ENCODE measurements at places on chromosomes 5 and 9. TPM values are rescaled to one million over a fixed set of nuclear protein-coding genes. Genes with fewer than 3 reads are reported as not detected.

The BTNL3 gene
- total RNA-seq = not detected

The PCDHGA10 gene
- total RNA-seq = 11.1 TPM

The LRRC19 gene
- not detected for total RNA-seq

The GTF2H2C gene
- total RNA-seq = 68.2 TPM

The FAM78A gene
- 2.7 TPM for total RNA-seq

The CXXC5 gene
- total RNA-seq = 82.6 TPM

The LTC4S gene
- total RNA-seq = 6.2 TPM

- no peaks in the 10 kb centered on the region for H3K36me3 ChIP-seq
- H3K4me1 ChIP-seq = no peaks in the 10 kb centered on the region
- no peak overlapping the region for H3K27ac ChIP-seq
- no peak for DNase-seq
- H3K27me3 ChIP-seq = no peaks in the 10 kb centered on the region
- H3K4me3 ChIP-seq = no peak overlapping the region
Observed at GRCh38 chr9:88835038-88835466, 156.2 kb upstream of the S1PR3 start.

- DNase-seq = no peak
- no peaks in the 10 kb centered on the region for H3K4me1 ChIP-seq
- H3K36me3 ChIP-seq = no peaks in the 10 kb centered on the region
- no peak overlapping the region for H3K4me3 ChIP-seq
Observed at GRCh38 chr5:80122579-80122978, 87.4 kb downstream of the THBS4 start.

- no peaks in the 10 kb centered on the region for H3K36me3 ChIP-seq
- no peak for DNase-seq
- peaks cover 6% of the 10 kb centered on the region for H3K4me1 ChIP-seq
Observed at GRCh38 chr9:110997847-110998246, 40.4 kb downstream of the LPAR1 start.

DNA sequence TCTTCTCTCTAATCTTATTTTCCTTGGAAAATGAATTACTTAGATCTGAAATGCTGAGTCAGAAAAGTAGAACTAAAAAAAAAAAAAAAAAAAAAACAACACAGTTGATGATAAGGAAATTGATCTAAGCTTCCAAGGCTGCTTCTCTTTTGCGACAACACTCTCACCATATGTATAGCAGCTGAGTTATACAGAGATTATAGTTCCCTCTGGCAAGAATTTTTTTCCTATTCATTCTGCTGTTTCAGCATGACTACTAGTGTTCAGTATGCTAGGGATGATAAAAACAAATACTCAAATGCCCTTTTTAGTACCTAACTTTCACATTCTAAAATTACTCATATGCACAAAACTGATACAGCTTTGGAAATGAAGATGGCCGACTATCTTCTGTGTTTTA lies 267.3 kb downstream of the MLLT3 start:
- H3K27ac ChIP-seq = no peak overlapping the region
- DNase-seq = no peak
- H3K27me3 ChIP-seq = no peaks in the 10 kb centered on the region
- H3K4me1 ChIP-seq = no peaks in the 10 kb centered on the region

GRCh38 chr9:81132318-81132717 lies 557.0 kb downstream of the TLE1 start:
- DNase-seq = no peak
- H3K36me3 ChIP-seq = no peaks in the 10 kb centered on the region
- H3K4me1 ChIP-seq = no peaks in the 10 kb centered on the region
- H3K27ac ChIP-seq = no peak overlapping the region
- H3K27me3 ChIP-seq = no peaks in the 10 kb centered on the region
- H3K4me3 ChIP-seq = no peak overlapping the region

- no peaks in the 10 kb centered on the region for H3K4me1 ChIP-seq
- H3K27me3 ChIP-seq = no peaks in the 10 kb centered on the region
- H3K27ac ChIP-seq = no peak overlapping the region
- H3K4me3 ChIP-seq = no peak overlapping the region
Observed at GRCh38 chr5:96125231-96125891, 163.7 kb upstream of the ELL2 start.

DNA sequence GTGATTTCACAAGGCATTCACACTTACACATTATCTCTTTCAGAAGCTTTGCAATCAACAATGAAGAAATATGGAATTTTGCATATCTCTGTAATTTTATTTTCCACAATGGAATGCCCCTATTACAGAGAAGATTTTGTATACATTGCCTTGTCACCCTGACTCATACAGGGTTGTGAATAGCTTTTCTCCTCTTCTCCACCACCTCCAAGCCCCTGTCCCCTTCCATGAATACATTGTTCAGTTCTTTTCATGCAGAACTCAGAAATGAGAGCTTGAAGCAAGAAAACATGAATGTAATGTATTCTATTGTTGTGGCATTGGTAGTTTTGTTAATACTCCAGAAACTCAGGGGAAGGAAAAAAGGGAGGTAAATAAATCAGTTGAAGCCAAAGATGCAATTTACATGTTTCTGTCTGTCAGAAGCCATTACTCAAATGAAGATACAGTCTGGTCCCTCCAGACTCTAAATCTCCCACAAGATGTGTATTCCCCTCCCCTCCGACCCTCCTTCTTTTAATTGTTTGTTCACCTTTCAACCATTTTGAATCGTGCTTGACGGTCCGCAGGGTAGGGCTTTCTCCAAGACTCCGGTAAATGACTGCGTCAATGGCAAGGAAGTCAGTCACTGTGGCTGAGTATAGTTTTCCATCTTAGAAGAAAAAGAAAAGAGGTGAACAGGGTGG lies 86.1 kb downstream of the SEMA6A start:
- H3K27me3 ChIP-seq = no peaks in the 10 kb centered on the region
- H3K27ac ChIP-seq = no peak overlapping the region
- no peak overlapping the region for H3K4me3 ChIP-seq
- no peaks in the 10 kb centered on the region for H3K4me1 ChIP-seq

DNA sequence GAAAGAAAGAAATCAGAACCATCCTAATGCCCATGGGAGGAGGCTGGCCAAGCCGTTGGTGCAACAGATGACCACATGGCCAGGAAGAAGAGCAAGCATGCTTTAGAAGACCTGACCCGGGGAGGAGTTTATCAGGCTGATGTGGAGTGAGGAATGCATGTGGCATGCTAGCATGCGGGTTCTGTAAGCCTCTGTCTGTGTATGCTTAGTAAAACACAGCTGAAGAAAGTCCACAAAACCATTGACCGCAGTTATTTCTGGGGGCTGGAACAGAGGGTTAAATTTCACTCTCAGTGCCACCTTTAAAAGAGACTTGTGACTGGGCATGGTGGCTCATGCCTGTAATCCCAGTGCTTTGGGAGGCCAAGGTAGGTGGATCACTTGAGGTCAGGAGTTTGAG lies 19.1 kb downstream of the GFI1B start:
- peaks cover 2% of the 10 kb centered on the region for H3K27me3 ChIP-seq
- no peak for DNase-seq
- H3K36me3 ChIP-seq = no peaks in the 10 kb centered on the region

DNA sequence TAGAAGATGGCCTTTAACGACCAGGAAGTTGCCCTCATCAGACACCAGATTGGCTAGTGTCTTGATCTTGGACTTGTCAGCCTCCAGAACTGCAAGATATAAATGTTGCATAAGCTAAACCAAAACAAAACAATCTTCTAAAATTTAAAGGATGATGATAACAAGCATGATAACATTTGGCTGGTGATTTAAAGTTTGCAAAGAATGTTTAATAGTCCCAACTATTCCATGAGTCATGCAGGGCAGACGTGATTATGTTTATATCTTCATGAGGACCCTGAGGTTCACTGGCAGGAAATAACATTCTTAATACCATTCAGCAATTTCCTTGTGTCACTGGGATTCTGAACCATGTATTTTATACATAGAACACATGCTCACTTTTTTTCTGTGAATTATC lies 319.8 kb downstream of the HCN1 start:
- no peak overlapping the region for H3K4me3 ChIP-seq
- no peaks in the 10 kb centered on the region for H3K4me1 ChIP-seq
- H3K27ac ChIP-seq = no peak overlapping the region
- H3K27me3 ChIP-seq = no peaks in the 10 kb centered on the region
- no peak for DNase-seq

GRCh38 chr5:38768412-38769211 lies 77.2 kb upstream of the OSMR start:
- no peak overlapping the region for H3K4me3 ChIP-seq
- no peak overlapping the region for H3K27ac ChIP-seq
- H3K4me1 ChIP-seq = no peaks in the 10 kb centered on the region
- no peak for DNase-seq
- no peaks in the 10 kb centered on the region for H3K27me3 ChIP-seq

GRCh38 chr5:78537821-78538220 lies 110.8 kb downstream of the LHFPL2 start:
- H3K27me3 ChIP-seq = no peaks in the 10 kb centered on the region
- no peak for DNase-seq
- peaks cover 53% of the 10 kb centered on the region for H3K4me1 ChIP-seq
- no peak overlapping the region for H3K27ac ChIP-seq

DNA sequence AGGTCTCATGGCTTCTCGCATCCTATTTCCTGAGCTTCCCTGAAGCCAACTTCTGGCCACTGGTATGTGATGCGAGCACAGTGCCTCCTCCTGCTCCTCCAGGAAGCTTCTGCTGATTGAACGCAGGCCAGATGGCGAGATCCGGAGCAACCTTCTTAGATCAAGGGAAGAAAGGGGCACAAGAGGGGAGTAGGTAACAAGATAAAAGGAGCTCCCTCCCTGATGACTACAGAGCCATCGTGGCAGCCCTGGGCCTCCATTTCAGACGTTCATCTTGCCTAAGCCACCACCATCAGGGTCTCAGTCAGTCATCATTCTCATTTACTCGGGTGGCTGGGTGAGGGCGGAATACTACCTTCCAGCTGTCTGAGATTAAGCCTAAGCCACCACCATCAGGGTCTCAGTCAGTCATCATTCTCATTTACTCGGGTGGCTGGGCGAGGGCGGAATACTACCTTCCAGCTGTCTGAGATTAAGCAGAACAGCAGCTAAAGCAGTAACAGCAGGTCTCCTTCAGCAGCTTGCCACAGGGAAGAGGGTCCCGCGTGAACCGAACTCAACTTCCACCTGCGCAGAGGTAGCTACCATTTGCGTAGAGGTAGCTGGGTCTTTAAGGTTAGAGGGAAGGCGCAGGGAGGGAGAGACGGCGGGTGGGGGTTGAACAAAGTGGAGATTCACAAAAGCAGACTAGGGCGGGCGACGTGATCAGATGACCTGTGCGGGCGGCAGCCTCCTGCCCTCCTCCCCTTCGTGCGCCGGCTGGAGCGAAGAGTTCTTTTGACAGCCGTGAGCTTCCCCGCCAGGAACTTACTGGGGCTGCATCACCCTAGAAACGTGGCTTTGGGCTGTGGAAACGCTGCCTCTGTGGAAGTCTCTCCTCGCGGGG lies 27.9 kb upstream of the MGAT1 start:
- peak overlapping the region; percentile 79 for H3K4me3 ChIP-seq
- H3K36me3 ChIP-seq = peaks cover 4% of the 10 kb centered on the region
- DNase-seq = no peak
- peak overlapping the region; percentile 96 for H3K27ac ChIP-seq
- no peaks in the 10 kb centered on the region for H3K27me3 ChIP-seq

DNA sequence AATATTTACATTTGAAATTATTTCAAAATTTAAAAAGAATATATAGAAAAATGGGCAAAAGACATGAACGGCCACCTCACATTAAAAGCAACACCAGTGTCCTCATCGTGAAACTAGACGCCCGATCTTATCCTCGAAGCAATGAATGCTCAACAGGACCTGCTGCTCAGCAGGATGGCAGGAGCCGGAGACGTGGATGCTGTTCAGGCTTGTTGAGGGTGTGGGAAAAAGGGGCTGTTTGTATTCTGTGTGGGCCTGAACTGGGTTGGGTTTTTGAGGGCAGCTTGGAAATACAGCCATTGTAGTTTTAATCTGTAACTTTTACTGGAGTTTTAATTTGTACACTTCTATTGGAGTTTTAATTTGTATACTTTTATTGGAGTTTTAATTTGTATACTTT lies 20.3 kb downstream of the EXOC3 start:
- DNase-seq = no peak
- H3K36me3 ChIP-seq = peaks cover 75% of the 10 kb centered on the region
- H3K4me3 ChIP-seq = no peak overlapping the region
- no peaks in the 10 kb centered on the region for H3K27me3 ChIP-seq
- no peak overlapping the region for H3K27ac ChIP-seq

DNA sequence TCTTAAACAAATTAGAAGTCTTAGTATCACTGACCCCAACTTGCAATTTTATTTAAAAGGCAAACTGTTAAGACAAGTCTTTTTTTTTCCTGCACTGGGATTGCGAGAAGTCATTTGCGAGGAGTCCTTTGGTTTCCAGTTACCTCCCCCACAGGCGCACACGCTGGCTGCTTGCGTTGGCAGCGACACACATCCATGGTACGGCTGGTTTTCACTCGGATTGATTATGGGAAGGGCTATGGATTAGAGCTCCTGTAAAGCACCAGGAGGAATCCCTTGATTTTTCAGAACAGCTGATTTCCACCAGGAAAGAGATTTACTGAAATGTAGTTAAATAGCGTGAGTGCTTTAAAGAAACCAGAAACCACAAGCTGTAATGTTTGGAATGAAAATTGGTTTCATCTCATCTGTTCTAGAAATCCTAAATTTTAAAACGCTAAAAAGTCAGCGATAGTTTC lies 737 bp downstream of the SLC1A3 start:
- H3K27ac ChIP-seq = peak overlapping the region; percentile 95
- peak overlapping the region; percentile 90 for H3K4me3 ChIP-seq
- H3K27me3 ChIP-seq = no peaks in the 10 kb centered on the region
- H3K4me1 ChIP-seq = peaks cover 7% of the 10 kb centered on the region

- H3K36me3 ChIP-seq = peaks cover 4% of the 10 kb centered on the region
- peaks cover 4% of the 10 kb centered on the region for H3K4me1 ChIP-seq
- DNase-seq = no peak
- H3K27ac ChIP-seq = no peak overlapping the region
- H3K4me3 ChIP-seq = no peak overlapping the region
- no peaks in the 10 kb centered on the region for H3K27me3 ChIP-seq
Observed at GRCh38 chr5:138918686-138919085, 43.6 kb upstream of the LRRTM2 start.

GRCh38 chr9:70083429-70083828 lies 39.8 kb downstream of the MAMDC2 start:
- H3K4me1 ChIP-seq = no peaks in the 10 kb centered on the region
- H3K27ac ChIP-seq = no peak overlapping the region
- no peak overlapping the region for H3K4me3 ChIP-seq
- no peaks in the 10 kb centered on the region for H3K36me3 ChIP-seq
- H3K27me3 ChIP-seq = no peaks in the 10 kb centered on the region
